Airway epithelial cell (primary cell): ENCODE measurements at places on chromosomes 4 and X. TPM values are rescaled to one million over a fixed set of nuclear protein-coding genes. Genes with fewer than 3 reads are reported as not detected.

The LONRF3 gene
- not detected in 2 replicates for total RNA-seq

The HTN3 gene
- not detected in 2 replicates for total RNA-seq

The UXT gene
- 102 and 146 TPM in 2 replicates for total RNA-seq

The MAOB gene
- 0.07 TPM in 1 of 2 replicates, not detected in the other for total RNA-seq

The LAMP2 gene
- total RNA-seq = 69.3 and 101 TPM in 2 replicates

The SOX3 gene
- not detected in 2 replicates for total RNA-seq

The PNMA3 gene
- not detected in 2 replicates for total RNA-seq

The CPE gene
- total RNA-seq = 17.7 and 19.9 TPM in 2 replicates

The PCDH18 gene
- 1.5 and 2.4 TPM in 2 replicates for total RNA-seq

The SMIM31 gene
- not detected in 2 replicates for total RNA-seq

The CLCN3 gene
- 21.6 and 26.7 TPM in 2 replicates for total RNA-seq

The UGT2B15 gene
- 1.2 TPM in 1 of 2 replicates, not detected in the other for total RNA-seq

The USP11 gene
- 12.9 and 14.6 TPM in 2 replicates for total RNA-seq

The PPP1R3F gene
- 4.7 and 6.2 TPM in 2 replicates for total RNA-seq

The CT55 gene
- not detected in 2 replicates for total RNA-seq

The PABPC4L gene
- total RNA-seq = 0.37 and 1.2 TPM in 2 replicates

The AMBN gene
- not detected in 2 replicates for total RNA-seq

The POU3F4 gene
- not detected in 2 replicates for total RNA-seq

The SLITRK2 gene
- total RNA-seq = not detected in 2 replicates

The MSMO1 gene
- total RNA-seq = 297 and 415 TPM in 2 replicates

The RNF175 gene
- not detected in 2 replicates for total RNA-seq

The F11 gene
- total RNA-seq = not detected in 2 replicates

The ZNF732 gene
- total RNA-seq = 0.93 and 1.8 TPM in 2 replicates

The NPY1R gene
- not detected in 2 replicates for total RNA-seq

The SYAP1 gene
- 22.8 and 28.1 TPM in 2 replicates for total RNA-seq

The ZGRF1 gene
- total RNA-seq = 5.6 and 6.7 TPM in 2 replicates

The ENAM gene
- not detected in 2 replicates for total RNA-seq

The PAGE2B gene
- not detected in 2 replicates for total RNA-seq

The CTAG1B gene
- not detected in 2 replicates for total RNA-seq

The FAM184B gene
- total RNA-seq = not detected in 2 replicates

The NSG1 gene
- 36.9 and 45.7 TPM in 2 replicates for total RNA-seq

The PDE5A gene
- total RNA-seq = 1.6 and 2.5 TPM in 2 replicates

The VBP1 gene
- total RNA-seq = 52.3 and 63.2 TPM in 2 replicates

The FAM9B gene
- total RNA-seq = not detected in 2 replicates

The SULT1B1 gene
- 0.05 and 0.28 TPM in 2 replicates for total RNA-seq

The IL2 gene
- total RNA-seq = not detected in 2 replicates

The RUFY3 gene
- 20.3 and 22.1 TPM in 2 replicates for total RNA-seq

The TCEAL6 gene
- total RNA-seq = not detected in 2 replicates

The TIMM8A gene
- 5.0 and 9.0 TPM in 2 replicates for total RNA-seq

The SPIN2A gene
- 0.07 TPM in 1 of 2 replicates, not detected in the other for total RNA-seq

The DCAF8L2 gene
- not detected in 2 replicates for total RNA-seq

The DACH2 gene
- total RNA-seq = 0.05 and 0.21 TPM in 2 replicates

The CT45A10 gene
- total RNA-seq = not detected in 2 replicates

The HMGN5 gene
- total RNA-seq = 0.33 and 1.7 TPM in 2 replicates

The CLGN gene
- total RNA-seq = 0.07 TPM in 1 of 2 replicates, not detected in the other

The STPG2 gene
- total RNA-seq = not detected in 2 replicates

The ZCCHC18 gene
- not detected in 2 replicates for total RNA-seq

The CEP135 gene
- total RNA-seq = 2.8 and 5.0 TPM in 2 replicates

The SNCA gene
- 26.2 and 69.8 TPM in 2 replicates for total RNA-seq

The MSX1 gene
- total RNA-seq = 0.14 TPM in 1 of 2 replicates, not detected in the other

The FRMPD4 gene
- 0.14 TPM in 1 of 2 replicates, not detected in the other for total RNA-seq

The CNGA1 gene
- total RNA-seq = 1.4 and 5.1 TPM in 2 replicates

The NWD2 gene
- total RNA-seq = 0.07 TPM in 1 of 2 replicates, not detected in the other

The GCNA gene
- 0.35 and 1.6 TPM in 2 replicates for total RNA-seq

The XAGE1A gene
- total RNA-seq = not detected in 2 replicates

The RAB39B gene
- not detected in 2 replicates for total RNA-seq

The ADH6 gene
- not detected in 2 replicates for total RNA-seq

The L1CAM gene
- 1.3 and 1.6 TPM in 2 replicates for total RNA-seq
